ENCODE measurements at places on chromosomes 4 and X. TPM values are rescaled to one million over a fixed set of nuclear protein-coding genes. Genes with fewer than 3 reads are reported as not detected.

The MAML3 gene
- 11.0 TPM for total RNA-seq

The TRIM2 gene
- total RNA-seq = 60.9 TPM

The PCDH11X gene
- total RNA-seq = 1.1 TPM

The CTAG1B gene
- not detected for total RNA-seq

The CLDN22 gene
- not detected for total RNA-seq

DNA sequence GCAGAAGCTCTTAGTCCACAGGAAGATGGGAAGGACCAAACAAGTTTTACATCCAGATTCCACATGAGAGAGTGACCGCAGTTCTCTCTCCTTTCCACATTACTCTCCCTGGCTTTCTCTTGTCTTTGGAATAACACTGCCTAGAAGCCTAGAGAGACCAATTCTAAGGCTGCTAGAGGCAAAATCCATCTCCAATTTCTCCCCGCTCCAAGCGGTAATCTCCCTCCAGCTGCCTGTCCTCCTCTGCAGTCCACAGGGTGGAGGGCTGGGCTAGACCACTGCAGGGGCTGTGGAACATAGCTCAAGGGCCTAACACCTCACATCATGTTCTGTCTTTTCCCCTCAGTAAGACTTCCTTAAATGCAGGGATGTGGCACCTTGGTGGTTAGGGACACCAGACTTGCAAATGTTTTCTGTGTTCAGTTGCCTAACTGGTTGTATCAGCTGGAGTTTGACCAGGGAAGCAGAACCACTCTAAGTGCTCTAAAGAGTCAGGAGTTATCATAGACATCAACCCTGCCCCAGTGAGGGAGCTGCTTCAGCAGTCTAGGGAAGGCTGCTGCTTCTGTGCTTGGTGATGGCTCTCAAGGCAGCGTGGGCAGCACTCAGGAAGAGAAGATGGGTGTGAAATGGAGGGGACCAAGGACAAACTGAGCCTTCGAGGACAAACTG lies 423.1 kb downstream of the BCOR start:
- no peak for DNase-seq

DNA sequence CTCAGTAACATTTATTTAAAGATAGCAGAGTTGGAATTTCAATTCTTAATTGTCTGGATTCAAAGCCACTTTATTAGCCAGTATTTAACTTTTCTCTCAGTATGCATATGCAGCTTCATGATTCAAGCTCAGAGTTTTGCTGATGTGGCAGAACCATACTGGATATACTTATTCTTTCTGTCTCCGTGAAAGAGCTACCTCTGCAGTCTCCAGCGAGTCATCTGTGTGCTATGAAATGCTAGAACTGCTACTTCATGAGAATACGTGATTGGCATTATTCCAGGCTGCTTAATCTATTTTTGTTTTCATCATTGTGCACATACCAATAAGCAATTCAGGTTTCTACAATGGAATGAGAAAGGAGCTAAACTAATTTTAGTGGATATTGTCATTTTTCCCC lies 743.7 kb downstream of the C4orf33 start:
- DNase-seq = no peak

DNA sequence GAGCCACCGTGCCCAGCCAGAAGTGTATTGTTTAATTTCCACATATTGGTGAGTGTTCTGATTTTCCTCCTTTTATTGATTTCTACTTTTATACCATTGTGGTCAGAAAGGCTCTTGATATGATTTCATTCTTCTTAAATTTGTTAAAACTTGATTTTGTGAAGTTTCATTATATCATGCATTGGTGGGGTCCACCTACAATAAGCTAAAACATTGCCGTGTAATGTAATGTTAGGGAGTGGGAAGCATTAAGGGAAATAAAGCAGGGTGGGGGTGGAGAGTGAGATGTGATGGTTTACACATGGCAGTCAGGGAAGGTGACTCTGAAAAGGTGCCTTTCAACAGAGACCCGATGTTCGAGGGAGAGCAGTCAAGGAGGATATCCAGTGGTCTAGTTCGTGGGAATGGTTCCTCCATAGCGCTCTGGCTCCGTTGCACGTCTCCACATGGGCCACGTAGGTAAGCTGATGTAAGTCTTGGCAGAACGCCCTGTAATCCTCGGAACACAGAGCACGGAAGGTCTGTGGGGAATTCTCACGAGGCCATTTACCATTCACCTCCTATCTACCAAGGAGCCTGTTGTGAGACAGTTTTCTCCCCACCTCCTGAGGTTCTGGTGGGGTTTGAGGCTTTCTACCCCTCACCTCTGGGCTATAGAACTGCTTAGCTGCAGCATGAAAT lies 7.7 kb upstream of the WDR13 start:
- no peak for DNase-seq

- DNase-seq = no peak
These were observed 335.2 kb downstream of the TENM3 start for GRCh38 chr4:182578402-182578801.

- no peak for DNase-seq
These were observed 6.8 kb upstream of the DCAF8L1 start for GRCh38 chrX:27987862-27988646.

- no peak for DNase-seq
These were observed 173.7 kb downstream of the AREG start for GRCh38 chr4:74618659-74619058.

- no peak for DNase-seq
These were observed 167.2 kb downstream of the NPNT start for GRCh38 chr4:106062452-106062875.
